Occipital lobe (tissue), 3 donors: ENCODE measurements at places on chromosomes 16 and 17. TPM values are rescaled to one million over a fixed set of nuclear protein-coding genes. Genes with fewer than 3 reads are reported as not detected.

- no peak for DNase-seq
These were observed 5.8 kb upstream of the RARA start for GRCh38 chr17:40303009-40303657.

DNA sequence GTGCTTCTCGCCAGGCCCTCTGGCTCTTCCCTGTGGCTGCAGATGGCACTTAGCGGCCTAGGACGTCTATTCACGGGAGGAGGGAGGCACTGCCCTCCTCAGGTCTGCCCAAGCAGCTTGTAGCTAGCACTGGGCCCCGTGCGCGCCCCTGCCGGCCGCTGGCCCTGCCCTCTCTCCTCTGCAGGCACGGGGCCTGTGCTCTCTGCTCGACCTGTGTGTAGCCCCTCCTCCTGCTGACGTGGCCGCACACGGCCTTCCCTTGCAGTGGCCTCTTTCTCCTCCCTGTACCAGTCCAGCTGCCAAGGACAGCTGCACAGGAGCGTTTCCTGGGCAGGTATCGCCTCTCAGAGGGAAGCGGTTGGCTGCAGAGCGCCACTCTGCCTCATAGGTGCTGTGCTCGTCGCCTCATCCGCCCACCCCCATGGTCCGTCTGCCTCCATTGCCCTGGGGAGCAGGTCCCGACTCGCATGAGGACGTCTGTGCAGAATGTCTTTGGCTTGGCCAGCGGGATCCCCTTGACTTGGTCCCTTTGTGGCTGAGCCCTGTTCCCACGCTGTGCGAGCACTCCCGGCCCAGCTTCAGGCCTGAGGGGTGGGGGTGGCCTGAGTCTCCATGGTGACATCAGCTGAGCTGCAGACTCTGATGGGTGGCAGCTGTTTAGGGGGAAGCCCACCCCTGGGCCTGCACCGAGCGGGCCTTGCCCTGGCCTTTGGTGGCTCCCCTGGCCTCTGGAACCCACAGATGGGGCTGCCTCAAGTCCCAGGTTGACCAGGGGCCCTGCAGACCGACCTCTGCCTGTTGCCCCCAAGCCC lies 34.6 kb downstream of the TSC2 start:
- no peak for DNase-seq

OGFOD3 gene
- 9.4 TPM for total RNA-seq

- no peak for DNase-seq
These were observed 18.3 kb upstream of the LITAF start for GRCh38 chr16:11604783-11605563.

- DNase-seq: no peak
These were observed 16.2 kb upstream of the HAS3 start for GRCh38 chr16:69089091-69089910.

ITGA2B gene
- total RNA-seq: 0.78 TPM

GRCh38 chr17:49716668-49717364 lies 9.1 kb upstream of the SLC35B1 start:
- DNase-seq: no peak

GRCh38 chr17:31202968-31203367 lies 94.1 kb downstream of the OMG start:
- no peak for DNase-seq

CD300LB gene
- total RNA-seq: not detected

GRCh38 chr17:78718575-78719208 lies 63.4 kb downstream of the CYTH1 start:
- no peak for DNase-seq

GRCh38 chr16:25184771-25185170 lies 32.0 kb upstream of the AQP8 start:
- DNase-seq: no peak

GRCh38 chr17:28719021-28719433 lies 758 bp upstream of the RPL23A start:
- DNase-seq: no peak

- DNase-seq: no peak
These were observed 1.2 kb upstream of the GPT2 start for GRCh38 chr16:46882940-46883307.

GRCh38 chr16:53982631-53983042 lies 278.7 kb downstream of the FTO start:
- DNase-seq: no peak

DNA sequence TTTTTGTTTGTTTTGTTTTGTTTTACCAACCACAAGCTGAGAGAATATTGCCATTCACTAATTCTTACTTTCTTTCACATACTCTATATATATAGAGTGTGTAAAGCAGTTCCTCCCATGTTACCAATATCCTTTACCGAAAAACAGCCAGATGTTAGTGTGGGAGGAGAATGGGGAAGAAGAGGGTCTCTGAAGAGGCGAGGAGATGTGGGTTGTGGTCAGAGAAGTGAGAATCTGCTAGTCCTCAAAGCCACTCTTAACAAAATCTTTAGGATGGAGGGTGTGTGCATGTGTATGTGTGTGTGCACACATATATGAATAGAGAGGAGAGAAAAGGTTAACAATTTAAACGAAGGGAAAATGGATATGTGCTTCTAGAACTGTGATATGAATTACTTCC lies 80.6 kb downstream of the TUBD1 start:
- DNase-seq: no peak

- DNase-seq: no peak
These were observed 91.5 kb upstream of the HAS3 start for GRCh38 chr16:69013991-69014390.

- no peak for DNase-seq
These were observed 9.1 kb downstream of the ABHD15 start for GRCh38 chr17:29557739-29558116.
